ENCODE measurements at places on chromosomes 4 and X.
A peak's percentile ranks its signal among the peaks of the same experiment; 100 is the strongest.

DNA sequence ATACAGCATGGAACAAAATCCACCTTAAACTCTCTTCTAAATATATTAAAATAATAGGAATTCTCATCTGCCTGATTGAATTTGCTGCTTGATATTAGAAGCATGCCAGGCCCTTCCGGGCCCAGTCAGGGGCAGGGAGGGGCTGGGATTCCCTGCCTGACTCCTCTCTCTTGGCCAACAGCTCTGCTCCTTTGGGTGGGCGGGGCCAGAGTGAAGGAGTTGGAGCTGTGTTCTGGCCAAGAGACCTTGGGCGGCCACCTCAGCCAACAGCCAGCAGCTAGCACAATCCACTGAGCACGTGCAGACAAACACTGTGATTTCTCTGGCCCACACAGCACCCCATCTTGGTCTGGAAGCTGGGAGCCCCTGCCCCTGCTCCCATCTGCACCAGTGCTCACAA lies 140.3 kb downstream of the PJA1 start:
- no peak for DNase-seq

DNA sequence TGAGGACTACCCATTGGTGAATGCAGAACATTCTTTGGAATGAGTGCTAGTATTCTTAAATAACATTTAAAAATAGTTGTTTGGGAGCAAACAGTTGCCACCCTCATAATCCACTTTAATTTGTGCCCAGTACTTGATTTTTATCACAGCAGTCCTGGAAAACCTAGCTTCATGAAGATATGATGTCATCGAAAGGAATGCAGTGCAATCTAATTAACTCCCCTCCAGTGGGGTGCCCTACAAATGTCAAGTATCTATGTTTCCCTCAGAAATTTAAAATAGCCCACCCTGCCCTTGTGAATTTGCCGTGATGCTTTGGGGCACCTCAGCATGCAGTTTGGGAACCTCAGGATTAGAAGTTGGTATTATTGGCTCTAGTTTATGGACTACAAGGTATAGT lies 5.4 kb downstream of the RAB9A start:
- no peak for DNase-seq

DNA sequence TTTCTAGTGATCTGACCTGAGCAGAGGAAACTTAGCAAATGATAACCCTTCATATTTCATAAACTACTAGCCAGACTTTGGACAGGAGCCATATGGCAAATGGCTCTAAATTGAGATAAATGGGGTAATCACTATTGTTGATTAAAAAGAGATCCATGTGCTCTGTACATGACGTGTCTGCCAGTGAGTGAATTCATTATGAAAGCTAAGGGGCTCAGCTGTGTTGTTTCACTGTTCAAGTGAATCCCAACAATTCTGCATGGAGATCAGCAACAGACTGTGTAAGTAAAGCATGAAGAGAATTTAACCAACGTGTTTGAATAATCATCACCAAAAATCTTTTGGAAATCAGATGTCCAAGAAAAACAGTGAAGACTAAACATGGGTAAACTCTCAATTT lies 9.5 kb upstream of the QRFPR start:
- no peak for DNase-seq

DNA sequence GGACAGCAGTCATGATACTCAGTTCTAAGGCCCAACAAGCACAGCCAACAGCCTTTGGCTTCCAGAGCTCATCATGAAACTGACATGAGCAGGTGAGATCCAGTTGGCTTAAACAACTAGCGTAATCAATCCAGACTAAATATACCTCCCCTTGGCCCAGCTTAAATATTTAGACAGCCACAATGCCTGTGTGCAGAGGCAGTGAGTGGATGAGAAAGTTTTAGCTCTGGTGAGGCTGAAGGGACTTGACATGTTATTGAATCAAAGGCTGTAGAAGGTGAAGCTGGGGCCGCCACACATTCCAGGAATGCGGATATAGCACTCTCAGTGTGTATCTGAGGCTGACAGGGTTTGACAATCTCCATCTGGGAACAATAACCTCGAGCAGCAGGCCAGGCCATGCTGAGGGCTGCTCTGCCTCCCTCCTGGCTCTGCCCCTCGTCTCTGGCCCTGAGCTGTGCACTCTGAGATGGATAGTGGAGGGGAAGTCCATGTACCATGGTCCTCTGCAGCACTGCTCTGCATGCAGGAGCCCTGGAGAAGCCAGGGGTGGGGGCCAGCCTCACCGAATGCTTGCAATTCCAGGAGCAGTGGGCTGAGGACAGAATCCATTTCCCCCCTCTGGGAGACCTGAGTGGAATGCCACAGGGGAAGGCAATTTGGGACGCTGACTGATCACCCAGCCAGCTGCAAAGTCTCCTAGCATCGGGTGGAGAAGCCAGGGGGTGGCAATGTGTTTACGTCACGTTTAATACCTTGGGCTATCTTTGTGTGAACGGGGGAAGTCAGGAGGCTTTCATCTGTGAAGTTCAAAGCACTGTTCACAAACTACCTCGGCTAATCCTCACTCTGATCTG lies 37.3 kb upstream of the RASL11B start:
- DNase-seq = no peak

GRCh38 chrX:12955882-12956703 lies 18.8 kb upstream of the TMSB4X start:
- DNase-seq = peak; percentile 71

All from stimulated activated CD8-positive, alpha-beta memory T cell treated with anti-CD3 and anti-CD28 coated beads, Interleukin-7, amount 100 ng/mL, for 48 hours (primary cell).